ENCODE measurements at places on chromosomes 5 and 9. TPM values are rescaled to one million over a fixed set of nuclear protein-coding genes. Genes with fewer than 3 reads are reported as not detected.
A peak's percentile ranks its signal among the peaks of the same experiment; 100 is the strongest.

ECPAS gene
- 56.5 TPM for total RNA-seq

PCDHB10 gene
- total RNA-seq: 0.80 TPM

PRUNE2 gene
- 4.9 TPM for total RNA-seq

GFRA3 gene
- total RNA-seq: not detected

- no peak for ATAC-seq
Measured at GRCh38 chr5:169905017-169905416, 75.3 kb downstream of the INSYN2B start.

DNA sequence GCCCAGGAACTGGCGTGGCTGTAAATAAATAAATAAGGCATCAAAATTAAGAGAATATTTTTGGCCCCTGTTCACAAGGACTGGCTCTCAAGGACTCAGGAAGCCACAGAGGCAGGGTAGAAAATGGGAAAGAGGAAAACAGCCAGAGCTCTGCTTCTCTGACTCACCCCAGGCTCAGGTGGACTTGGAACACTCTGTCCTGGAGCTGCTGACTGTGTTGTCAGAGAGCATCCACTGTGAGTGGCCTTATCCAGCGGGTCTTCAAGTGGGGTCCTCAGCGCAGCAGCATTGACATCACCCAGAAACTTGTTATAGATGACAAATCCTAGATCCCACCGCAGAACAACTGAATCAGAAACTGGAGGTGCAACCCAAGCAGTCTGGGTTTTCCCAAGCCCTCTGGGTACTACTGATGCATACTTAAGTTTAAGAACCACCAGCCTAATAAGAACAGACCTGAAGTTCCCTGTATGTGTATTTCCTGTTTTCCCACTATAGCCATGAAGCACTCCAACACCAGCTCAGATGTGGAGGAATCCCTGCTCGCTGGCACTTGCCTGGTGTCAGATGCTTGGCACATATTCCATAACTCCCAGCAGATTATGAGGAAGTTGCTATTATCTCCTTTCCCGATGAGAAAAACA lies 20.5 kb downstream of the ADRA1B start:
- ATAC-seq: peak; percentile 46

GRCh38 chr5:77993855-77994318 lies 217.7 kb upstream of the TBCA start:
- ATAC-seq: no peak

DNA sequence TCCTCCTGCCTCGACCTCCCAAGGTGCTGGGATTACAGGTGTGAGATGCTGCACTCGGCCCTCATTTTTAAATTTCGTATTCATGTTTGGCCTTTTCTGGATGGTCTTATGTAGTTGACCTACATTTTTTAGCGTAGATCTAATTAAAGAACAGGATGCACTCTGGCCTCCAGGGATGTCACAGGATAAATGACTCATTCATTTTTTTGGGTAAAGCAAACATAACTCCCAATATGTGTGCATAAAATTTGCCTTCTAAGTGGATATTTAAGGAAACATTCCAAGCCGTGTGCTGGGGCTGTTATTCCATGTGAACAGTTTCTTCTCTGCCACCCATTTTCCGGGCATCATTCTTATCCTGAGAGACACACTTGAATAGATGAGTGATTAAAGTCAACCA lies 501.6 kb downstream of the IRX1 start:
- ATAC-seq: no peak

GRCh38 chr9:34457266-34458012 lies 931 bp downstream of the FAM219A start:
- peak; percentile 5 for ATAC-seq

DNA sequence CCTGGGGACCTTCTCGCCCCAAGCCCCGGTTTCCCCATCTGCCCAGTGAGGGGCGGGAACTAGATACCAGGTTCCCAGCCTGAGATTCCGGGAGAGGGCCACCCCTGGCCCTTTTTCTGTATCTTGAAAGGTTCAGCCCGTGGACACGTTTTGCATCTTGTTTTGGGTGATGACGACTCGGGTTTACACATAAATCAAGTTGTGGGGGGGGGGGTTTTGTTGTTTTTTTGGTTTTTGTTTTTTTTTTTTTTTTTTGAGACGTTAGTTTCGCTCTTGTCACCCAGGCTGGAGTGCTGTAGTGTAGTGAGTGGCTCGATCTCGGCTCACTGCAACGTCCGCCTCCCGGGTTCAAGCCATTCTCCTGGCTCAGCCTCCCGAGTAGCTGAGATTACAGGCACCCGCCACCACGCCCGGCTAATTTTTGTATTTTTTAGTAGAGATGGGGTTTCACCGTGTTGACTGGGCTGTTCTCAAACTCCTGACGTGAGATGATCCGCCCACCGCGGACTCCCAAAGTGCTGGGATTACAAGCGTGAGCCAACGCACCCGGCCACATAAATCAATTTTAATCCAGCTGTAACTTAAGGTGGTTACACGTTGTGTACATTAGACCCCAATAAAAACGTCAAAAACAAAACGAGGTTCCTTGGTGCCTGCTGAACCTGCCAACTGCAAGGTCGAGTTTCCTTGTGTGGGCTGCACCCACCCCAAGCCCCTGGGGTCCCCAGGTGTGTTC lies 1.1 kb upstream of the BRD3 start:
- no peak for ATAC-seq

DNA sequence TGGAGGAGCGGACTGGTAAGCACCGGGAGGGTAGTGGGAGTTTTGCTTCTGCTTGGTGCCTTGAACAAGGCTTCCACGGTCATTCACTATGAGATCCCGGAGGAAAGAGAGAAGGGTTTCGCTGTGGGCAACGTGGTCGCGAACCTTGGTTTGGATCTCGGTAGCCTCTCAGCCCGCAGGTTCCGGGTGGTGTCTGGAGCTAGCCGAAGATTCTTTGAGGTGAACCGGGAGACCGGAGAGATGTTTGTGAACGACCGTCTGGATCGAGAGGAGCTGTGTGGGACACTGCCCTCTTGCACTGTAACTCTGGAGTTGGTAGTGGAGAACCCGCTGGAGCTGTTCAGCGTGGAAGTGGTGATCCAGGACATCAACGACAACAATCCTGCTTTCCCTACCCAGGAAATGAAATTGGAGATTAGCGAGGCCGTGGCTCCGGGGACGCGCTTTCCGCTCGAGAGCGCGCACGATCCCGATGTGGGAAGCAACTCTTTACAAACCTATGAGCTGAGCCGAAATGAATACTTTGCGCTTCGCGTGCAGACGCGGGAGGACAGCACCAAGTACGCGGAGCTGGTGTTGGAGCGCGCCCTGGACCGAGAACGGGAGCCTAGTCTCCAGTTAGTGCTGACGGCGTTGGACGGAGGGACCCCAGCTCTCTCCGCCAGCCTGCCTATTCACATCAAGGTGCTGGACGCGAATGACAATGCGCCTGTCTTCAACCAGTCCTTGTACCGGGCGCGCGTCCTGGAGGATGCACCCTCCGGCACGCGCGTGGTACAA lies 556 bp downstream of the PCDHGC3 start:
- ATAC-seq: peak; percentile 61

DNA sequence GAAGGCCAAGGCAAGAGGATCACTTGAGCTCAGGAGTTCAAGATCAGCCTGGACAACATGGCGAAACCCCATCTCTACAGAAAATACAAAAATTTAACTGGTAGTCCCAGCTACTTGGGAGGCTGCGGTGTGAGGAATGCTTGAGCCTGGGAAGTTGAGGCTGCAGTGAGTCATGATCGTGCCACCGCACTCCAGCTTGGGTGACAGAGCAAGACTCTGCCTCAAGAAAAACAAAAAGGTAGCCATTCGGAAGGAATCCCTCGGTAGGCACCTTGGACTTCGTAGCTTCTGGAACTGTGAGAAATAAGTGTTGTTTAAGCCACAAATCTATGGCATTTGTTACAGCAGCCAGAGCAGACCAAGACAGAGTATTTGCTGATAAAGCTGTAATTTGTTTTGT lies 174.2 kb downstream of the DCP2 start:
- no peak for ATAC-seq

Measured in esophagus mucosa (tissue), 1 donor.